ENCODE measurements at places on chromosomes 5 and 9. TPM values are rescaled to one million over a fixed set of nuclear protein-coding genes. Genes with fewer than 3 reads are reported as not detected.

DNA sequence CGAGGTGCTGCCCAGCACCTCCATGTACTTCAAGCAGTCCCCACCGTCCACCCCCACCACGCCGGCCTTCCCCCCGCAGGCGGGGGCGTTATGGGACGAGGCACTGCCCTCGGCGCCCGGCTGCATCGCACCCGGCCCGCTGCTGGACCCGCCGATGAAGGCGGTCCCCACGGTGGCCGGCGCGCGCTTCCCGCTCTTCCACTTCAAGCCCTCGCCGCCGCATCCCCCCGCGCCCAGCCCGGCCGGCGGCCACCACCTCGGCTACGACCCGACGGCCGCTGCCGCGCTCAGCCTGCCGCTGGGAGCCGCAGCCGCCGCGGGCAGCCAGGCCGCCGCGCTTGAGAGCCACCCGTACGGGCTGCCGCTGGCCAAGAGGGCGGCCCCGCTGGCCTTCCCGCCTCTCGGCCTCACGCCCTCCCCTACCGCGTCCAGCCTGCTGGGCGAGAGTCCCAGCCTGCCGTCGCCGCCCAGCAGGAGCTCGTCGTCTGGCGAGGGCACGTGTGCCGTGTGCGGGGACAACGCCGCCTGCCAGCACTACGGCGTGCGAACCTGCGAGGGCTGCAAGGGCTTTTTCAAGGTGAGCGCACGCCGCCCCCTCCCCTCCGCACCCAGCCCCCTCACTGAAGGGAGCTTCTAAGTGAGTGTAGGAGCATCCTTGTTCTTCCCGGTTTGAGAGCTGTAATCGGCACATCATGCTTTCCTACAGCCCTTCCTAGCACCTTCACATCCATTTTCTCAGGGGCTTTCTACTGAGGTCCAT is 6.9 kb downstream of the NR4A3 start:
- no peak overlapping the region for H3K27ac ChIP-seq
- H3K4me3 ChIP-seq, result no peak overlapping the region
- H3K4me1 ChIP-seq, result peaks cover 44% of the 10 kb centered on the region
- no peak for DNase-seq
- H3K36me3 ChIP-seq, result no peaks in the 10 kb centered on the region

- H3K4me3 ChIP-seq, result no peak overlapping the region
- no peaks in the 10 kb centered on the region for H3K27me3 ChIP-seq
- H3K4me1 ChIP-seq, result no peaks in the 10 kb centered on the region
Observed at GRCh38 chr5:18712936-18713485, 1078.8 kb downstream of the TAF11L14 start.

GRCh38 chr9:33175649-33176325 is 8.7 kb upstream of the B4GALT1 start:
- H3K27me3 ChIP-seq, result no peaks in the 10 kb centered on the region
- H3K27ac ChIP-seq, result no peak overlapping the region

DNA sequence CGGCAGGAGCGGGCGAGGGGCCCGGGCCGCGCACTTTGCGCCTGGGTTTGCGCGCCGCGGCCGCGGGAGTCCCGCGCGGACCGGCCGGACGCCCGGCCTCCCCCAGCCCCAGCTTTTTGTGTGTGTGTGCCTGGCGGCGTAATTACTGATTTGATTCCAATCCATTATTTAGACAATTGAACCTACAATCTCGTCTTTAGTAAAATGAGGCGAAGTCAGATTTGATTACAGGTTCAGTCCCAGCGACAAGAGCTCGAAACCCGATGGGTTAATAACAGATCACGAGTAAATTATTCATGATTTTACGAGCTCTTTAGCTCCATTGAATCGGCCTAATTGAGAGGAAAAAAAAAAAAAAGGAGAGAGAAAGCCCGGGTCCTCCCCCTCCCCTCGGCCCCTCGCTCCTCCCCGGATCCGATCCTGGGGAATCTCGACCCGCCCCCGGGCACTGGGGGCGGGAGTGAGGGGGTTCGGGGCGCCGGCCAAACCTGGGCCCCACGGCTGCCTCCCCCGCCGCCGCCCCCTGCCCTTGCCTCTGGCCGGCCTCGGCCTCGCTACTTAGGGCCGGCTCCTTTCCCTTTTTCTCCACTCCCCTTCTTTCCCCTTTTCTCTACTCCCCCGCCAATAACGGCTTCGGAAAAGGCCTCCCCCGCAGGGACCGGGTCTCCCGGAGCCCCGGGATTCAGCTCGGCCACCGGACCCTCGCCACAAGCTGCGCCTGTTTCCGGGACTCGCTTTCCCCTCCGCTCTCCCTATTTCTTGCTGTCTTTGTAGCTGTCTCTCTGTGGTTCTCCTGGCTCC is 6.6 kb downstream of the LHX2 start:
- peaks cover 70% of the 10 kb centered on the region for H3K27me3 ChIP-seq
- no peak for DNase-seq
- peak overlapping the region; percentile 76 for H3K4me3 ChIP-seq
- peaks cover 26% of the 10 kb centered on the region for H3K4me1 ChIP-seq
- H3K27ac ChIP-seq, result no peak overlapping the region

GRCh38 chr9:80883826-80884579 is 805.3 kb downstream of the TLE1 start:
- H3K4me3 ChIP-seq, result no peak overlapping the region
- no peaks in the 10 kb centered on the region for H3K4me1 ChIP-seq
- peaks cover 2% of the 10 kb centered on the region for H3K27me3 ChIP-seq
- no peak overlapping the region for H3K27ac ChIP-seq
- no peak for DNase-seq
- no peaks in the 10 kb centered on the region for H3K36me3 ChIP-seq

DNA sequence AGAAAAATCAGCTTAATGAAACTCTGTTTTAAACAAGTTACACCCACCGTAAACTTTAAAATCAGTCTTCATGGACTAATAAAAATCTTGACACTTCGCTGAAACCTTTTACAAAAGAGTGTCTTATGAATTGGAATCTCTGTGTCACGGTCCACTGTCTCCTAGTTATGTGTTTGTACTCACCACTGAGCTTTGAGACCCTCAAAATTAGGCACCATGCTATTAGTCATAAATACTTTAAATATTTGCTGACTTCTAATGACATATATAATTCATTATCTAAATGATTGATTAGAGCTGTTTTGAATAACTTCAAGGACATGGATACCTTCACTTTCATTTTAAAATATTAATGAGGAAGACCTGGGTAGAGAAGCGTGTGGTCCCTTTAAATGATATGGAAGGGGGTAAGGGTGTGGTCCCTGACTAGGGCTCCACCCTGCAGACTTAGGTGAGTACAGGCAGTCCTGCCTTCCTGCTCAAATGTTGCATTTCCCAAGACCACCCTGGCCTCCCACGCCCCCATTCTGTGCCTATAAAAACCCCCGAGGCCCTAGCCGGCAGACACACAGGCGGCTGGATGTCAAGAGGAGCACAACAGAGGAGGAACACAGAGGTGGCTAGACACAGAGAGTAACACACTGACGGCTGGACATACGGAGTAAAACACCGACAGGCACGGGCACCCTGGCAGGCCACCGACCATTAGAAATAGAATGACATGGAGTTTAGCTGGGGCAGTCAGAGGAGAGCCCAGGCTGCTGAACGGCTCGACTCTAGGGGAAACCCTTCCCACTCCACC is 179.0 kb upstream of the CDH9 start:
- no peak overlapping the region for H3K27ac ChIP-seq
- H3K4me3 ChIP-seq, result no peak overlapping the region
- no peaks in the 10 kb centered on the region for H3K36me3 ChIP-seq
- no peaks in the 10 kb centered on the region for H3K27me3 ChIP-seq

- no peaks in the 10 kb centered on the region for H3K4me1 ChIP-seq
- no peak overlapping the region for H3K4me3 ChIP-seq
- DNase-seq, result no peak
- H3K36me3 ChIP-seq, result no peaks in the 10 kb centered on the region
- H3K27me3 ChIP-seq, result no peaks in the 10 kb centered on the region
Observed at GRCh38 chr5:126186210-126186609, 237.0 kb upstream of the GRAMD2B start.

GRCh38 chr5:155564541-155564940 is 551.0 kb downstream of the KIF4B start:
- H3K4me1 ChIP-seq, result no peaks in the 10 kb centered on the region
- H3K27me3 ChIP-seq, result peaks cover 1% of the 10 kb centered on the region
- H3K4me3 ChIP-seq, result no peak overlapping the region
- DNase-seq, result no peak

Gene JAKMIP2
- 0.44 TPM for total RNA-seq

Gene GPR150
- total RNA-seq, result 0.91 TPM

Gene ENTPD2
- not detected for total RNA-seq

Gene CDC26
- 37.4 TPM for total RNA-seq

Gene SLC34A1
- total RNA-seq, result 0.25 TPM

Gene RLN2
- total RNA-seq, result 3.7 TPM

Gene CCIN
- not detected for total RNA-seq

Gene SLC27A6
- total RNA-seq, result not detected

Measured in naive thymus-derived CD8-positive, alpha-beta T cell (primary cell).